A172 (cell line): ENCODE measurements at places on chromosomes 1 and 21. TPM values are rescaled to one million over a fixed set of nuclear protein-coding genes. Genes with fewer than 3 reads are reported as not detected.

DNA sequence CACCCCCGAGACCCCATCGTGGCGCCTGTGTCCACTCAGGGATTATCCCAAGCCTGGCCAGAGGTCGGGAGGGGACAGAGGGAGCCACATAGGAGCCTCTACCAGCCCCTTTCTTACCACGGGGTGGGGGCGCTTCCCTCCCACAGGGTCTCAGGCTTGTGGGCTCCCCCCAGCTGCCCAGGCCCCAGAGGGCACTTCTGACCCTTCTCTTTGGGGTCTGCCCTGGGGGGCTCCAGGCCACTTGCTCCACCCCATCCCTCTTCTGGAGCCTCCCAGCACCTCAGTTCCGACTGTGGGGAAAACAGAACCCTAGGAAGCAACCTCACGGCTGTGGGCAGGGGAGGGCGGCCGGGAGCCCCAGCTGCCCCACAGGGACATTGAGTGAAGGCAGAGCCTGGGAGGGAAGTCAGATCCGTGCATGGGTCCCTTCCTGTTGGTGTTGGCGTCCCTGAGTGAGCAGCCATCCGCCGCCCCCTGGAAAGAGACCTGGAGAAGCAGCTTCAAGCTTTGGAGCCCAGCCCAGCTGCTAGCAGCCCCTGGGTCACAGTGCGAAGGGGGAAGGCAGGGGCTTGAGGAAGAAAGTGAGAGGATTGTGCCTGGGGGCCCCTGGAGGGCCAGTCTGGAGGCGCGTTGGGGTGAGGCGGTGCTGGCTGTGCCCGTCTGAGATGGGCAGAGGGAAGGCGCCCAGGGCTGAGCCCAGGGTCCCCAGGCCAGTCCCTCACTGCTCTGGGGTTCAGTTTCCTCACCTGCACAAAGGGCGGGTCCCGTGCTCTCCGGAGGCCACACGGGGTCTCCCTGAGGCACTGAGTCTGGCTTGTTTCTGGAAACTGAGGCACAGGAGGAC, 22.1 kb downstream of the RRP1 start:
- DNase-seq: no peak

GRCh38 chr21:44898011-44898488, 22.6 kb downstream of the ITGB2 start:
- no peak for DNase-seq

- no peak for DNase-seq
These were observed 64.8 kb upstream of the WNT4 start for GRCh38 chr1:22207511-22208267.

- no peak for DNase-seq
These were observed 8.3 kb upstream of the RUNX1 start for GRCh38 chr21:35057428-35057827.

GRCh38 chr1:184310157-184310819, 76.5 kb upstream of the C1orf21 start:
- DNase-seq: no peak

PAQR6 gene
- 2.0 and 3.1 TPM in 2 replicates for total RNA-seq

TRPM2 gene
- total RNA-seq: 0.98 and 1.9 TPM in 2 replicates
